ENCODE measurements at places on chromosomes 1 and 21.

GRCh38 chr1:114745291-114745690 is 12.5 kb downstream of the CSDE1 start:
- DNase-seq = no peak

GRCh38 chr1:64480999-64481772 is 11.3 kb downstream of the CACHD1 start:
- DNase-seq = no peak

DNA sequence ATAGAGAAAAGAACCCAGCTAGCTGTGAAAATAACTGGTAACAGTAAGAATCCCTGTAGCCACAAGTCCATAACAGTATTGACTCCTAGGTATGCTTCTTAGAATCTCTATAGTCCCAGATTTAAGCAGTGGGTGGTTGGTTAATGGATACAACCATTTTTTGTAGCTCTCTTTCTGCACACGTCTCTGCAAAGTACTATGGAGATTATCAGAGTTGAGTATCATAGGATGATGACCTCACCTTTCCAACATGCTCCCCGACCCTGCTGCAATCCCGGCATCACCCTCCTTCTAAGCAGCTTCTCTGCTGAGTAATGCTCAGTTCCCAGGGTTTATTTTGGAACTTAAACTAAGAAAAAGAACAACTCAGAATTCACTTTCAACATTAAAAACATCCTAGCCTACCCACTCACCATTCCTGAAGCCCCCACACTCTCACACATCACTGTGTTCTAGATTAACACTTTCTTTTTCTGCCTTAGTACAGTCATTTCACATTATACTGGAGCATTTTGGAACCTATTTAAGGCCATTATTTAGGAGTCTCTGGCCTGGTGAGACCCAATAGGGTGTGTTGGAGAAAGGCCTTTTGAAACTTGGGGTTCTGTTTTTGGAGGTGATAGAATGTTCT is 2.7 kb downstream of the MLLT11 start:
- DNase-seq = no peak

DNA sequence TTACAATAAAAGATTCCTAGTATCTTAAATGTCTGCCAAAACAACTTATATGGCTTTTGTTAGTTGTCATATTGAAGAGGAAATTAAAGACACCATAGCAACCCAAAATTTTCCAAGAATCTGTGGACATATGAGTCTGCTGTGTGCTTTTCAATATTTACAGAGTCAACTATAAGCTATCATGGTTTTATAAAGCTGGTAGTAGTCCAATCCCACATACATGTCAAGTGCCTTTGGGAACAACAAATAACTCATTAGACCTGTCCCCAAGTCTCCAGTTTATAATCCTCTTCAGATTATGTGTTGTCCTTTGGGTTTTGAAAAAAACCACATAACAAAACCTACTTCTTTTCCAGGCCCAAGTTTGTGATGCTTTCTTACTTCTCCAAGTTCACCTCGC is 293.8 kb upstream of the USP25 start:
- no peak for DNase-seq

- no peak for DNase-seq
Measured at GRCh38 chr1:178055093-178055492, 38.8 kb upstream of the RASAL2 start.

DNA sequence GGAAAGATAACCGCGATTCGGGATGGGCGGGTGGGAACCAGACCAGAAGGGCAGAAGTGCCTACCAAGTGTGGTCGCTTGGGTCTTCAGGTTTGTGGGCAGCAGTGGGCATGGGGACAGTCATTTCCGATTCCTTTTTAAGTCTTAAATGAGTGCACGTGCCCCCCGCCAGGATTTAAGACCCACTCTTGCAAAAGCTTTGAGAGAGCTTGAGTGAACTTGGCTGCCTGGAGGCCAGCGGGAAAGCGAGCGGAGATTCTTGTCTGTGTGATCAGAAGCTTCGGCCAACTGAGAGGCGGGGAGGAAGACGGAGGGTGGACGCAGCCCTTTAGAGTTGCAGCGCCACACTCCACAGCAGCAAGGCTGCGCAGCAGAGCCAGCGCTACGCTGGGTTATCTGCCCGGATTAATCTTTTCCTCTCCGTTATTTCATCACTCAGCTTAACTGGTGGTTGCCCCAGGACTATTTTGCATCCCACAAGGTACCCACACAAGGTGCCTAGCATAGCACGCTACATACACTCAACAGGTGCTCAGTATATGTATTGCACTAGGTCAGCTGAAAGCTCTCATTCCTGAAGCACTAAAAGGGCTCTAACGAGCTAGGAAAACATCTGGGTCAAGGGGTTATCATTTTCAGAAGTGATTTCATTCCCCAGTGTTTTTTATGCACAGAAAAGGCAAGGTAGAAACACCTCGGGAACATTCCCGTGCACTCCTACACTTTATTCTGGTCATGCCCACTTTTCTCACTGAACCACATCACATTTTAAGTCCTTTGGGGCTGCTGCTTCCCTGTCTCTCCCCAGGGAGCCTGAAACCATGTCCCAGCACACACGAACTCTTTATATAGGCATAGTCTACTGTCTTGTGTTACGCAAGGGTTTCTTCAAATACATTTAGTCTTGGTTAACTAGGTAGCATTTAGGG is 1.5 kb upstream of the BATF3 start:
- DNase-seq = no peak

GRCh38 chr1:35264871-35265270 is 3.6 kb upstream of the ZMYM4 start:
- no peak for DNase-seq

- DNase-seq = no peak
Measured at GRCh38 chr1:174969977-174970376, 29.8 kb upstream of the CACYBP start.

- peak; percentile 27 for DNase-seq
Measured at GRCh38 chr1:184890539-184890973, 83.8 kb downstream of the NIBAN1 start.
